ENCODE measurements at places on chromosomes 11 and 22.

- no peak for DNase-seq
These were observed 102.6 kb downstream of the SPON1 start for GRCh38 chr11:14065141-14065540.

- no peak for DNase-seq
These were observed 56.5 kb upstream of the AMPD3 start for GRCh38 chr11:10398525-10398924.

DNA sequence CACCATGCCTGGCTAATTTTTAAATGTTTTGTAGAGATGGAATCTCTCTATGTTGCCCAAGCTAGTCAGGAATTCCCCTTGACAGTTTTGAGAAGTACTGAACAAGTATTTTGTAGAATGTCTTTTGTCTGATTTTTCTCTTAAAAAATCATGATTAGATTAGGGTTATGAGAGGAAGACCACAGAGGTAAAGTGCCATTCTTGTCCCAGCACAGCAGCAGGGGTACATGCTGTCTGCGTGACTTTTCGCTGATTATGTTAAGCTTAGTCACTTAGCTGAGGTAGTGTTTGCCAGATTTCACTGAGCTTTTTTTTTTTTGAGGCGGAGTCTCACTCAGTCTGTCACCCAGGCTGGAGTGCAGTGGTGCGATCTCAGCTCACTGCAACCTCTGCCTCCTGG lies 13.6 kb upstream of the NUP160 start:
- DNase-seq = no peak

DNA sequence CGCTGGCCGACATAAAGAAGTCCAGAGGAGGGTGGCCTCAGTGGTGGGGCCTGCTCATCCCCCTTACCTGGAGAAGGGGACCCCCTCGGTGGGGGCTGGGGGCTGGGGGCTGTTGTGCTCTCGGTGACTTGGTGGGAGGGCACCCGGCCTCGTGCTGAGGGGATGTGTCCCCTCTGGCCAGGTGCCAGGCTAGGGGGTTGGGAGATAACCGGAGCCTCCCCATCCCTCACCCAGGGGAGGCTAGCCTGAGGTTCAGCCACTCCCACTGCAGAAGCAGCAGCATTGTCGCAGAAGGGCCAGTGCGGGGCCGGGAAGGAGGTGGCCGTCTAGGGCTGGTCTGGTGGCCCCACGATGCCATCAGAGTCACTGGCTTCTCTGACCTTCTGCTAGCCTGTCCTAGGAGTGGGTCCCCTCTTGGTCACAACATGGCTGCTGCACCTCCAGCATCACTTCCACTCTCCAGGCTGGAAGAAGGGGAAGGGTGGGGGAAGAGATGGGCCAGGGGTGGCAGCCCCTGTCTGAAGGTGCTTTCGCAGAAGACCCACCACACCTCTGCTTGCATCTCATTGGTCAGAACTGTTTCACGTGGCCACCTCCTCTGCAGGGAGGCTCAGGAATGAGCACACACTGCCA lies 44.2 kb upstream of the FADD start:
- DNase-seq = no peak

Measured in forelimb muscle (tissue), 1 donor.